ENCODE measurements at places on chromosomes 16 and 17.

- DNase-seq, result peak; percentile 29
Measured at GRCh38 chr17:49031965-49032928, 35.1 kb downstream of the IGF2BP1 start.

DNA sequence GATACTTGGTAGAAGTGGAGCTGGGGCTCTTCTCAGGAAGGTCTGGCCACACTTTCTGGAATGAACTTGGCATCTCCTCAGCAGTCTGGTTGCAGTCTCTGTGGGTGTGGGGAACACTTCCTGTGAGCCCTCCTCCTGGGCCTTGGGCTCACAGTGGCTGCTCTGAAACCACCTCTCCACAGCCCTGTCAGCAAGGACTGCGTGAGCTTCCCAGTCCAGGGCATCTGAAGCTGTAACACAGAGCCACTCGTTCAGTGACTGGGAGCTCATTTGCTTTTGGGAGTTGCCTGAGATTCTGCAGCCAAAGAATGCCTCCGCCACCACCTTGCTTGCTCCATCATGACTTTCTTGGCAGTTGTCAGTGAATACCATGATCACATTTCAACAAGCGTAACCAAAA, 60.0 kb downstream of the CLEC16A start:
- DNase-seq, result no peak

DNA sequence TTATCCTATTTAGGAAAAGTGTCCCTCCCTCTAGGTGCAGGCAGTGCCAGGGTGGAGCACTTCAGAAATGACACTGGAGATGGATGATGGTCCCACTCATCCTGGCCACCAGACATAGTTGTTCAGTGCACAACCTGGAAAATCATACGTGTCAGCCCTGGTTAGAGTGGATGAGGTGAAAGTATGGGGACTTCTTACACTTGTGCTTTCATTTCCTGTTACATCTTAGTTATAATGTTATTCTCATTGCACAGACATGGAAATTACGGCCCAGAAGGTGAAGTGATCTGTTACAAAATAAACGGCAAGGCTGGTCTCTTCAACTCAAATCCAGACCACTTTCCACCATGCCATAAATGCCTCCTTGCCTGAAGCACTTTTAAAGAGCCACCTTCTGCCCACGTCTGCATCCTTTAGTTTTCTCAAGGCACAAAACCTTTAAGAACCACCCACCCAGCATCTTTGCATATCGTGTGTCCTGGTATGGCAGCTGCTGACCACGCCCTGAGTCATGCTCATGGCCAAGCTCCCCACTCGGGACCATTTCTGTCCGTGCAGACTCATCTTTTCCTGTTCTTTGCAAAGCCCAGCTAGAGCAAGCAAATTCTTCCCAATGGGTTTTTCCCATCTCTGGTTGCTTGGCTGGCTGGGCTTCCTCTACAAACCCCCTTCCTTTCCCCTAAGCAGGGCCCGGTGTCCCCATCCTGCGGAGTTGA, 22.4 kb downstream of the TBC1D3B start:
- no peak for DNase-seq

DNA sequence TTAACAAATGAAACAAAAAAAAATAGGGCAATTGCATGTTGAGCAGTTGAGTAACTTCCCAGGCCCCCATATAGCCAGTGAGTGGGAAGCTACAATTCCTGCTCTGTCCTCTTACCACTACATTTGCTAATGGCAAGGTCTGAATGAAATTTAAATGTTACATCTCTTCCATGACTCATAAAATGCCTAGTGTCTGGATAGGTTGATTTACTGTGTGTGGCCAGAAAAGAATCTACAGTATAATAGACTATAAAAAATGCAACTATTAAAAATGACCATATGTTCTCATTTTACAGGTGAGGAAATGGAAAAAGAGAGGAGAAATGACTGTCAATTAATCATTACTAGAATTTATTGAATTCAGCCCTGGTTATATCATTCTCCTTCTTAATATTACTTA, 1199.3 kb downstream of the CDH11 start:
- DNase-seq, result no peak

GRCh38 chr16:66948134-66948836, 12.8 kb upstream of the CES3 start:
- DNase-seq, result peak; percentile 10

DNA sequence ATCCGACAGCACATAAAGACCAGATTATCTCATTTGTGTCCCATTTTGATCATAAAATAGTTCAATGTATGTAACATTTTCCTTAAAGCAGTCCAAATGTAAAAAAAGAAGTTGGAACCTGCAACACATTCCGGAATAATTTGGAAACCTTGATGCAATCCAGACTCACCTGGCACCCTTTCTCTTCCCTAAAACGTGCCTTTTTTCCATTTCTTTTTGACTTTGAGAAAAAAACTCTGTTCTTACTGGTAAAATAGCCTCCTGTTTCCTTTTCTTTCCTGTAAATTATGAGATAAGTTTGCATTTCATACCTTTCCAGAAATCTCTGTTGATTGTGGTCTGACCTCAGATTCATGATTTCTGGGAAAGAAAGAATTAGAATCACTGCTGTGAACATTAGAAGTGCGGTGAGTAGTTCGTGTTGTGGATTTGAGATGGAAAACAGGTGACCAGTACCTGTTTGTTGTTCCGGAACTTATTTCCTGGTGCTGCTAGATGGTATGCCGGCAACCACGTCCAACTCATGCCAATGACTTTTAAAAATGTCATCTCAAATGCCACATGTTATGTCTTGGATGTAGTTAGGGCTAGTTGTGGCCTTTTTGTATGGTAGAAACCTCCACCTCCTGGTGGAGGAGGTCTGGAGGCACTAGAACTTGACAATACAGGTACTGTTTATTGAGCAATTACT, 108.1 kb downstream of the SOCS1 start:
- DNase-seq, result no peak

- no peak for DNase-seq
Measured at GRCh38 chr16:22705799-22706198, 108.2 kb upstream of the HS3ST2 start.

DNA sequence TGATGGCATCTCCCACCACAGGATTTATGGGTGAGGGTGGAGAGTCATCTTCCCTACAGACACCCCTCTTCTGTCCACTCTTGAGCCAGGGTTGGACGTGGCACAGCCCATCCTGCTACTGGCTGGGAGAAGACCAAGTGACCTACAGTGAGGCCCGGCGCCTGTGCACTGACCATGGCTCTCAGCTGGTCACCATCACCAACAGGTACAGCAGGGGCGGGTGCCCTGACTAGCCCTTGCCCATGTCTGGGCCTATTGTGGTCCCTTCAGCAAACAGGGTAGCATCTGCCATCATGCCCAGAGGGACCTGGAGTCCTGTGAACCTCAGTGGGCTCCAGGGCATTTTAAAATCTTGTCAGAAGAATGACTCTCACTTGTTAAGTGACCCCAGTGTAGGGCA, 48.2 kb downstream of the MRC2 start:
- DNase-seq, result no peak

GRCh38 chr17:1123393-1123831, 56.4 kb downstream of the ABR start:
- DNase-seq, result no peak

DNA sequence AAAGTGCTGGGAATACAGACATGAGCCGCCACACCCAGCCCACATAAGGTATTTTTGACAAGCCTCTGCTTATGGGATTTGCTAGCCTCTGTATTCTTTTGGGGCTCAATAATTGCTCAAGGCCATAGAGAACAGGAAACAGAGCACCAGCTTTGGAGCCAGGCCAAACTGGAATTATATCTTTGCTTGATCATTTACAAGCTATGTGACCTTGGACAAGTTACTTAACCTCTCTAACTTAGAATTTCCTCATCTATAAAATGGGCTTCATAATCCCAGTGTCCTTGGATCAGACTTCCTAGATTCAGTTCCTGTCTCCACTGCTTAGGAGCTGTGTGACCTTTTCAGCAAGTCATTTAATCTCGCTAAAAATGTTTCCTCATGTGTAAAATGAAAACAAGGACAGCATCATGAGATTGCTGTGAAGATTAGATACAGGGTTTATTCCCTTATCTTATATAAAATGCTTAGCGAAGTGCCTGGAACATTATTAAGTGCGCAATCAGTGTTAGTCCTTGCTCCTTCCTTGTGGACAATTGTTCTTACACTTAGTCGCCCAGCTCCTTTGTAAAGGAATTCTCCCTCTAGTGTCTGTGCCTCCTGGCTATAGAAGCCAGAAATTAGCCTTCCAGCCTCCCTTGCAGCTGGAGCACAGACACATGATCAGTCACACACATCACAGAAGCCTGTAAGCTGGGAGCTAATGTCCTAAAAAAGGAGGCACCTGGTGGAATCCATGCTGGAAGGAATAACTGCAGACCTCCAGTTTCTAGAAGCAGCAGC, 16.6 kb downstream of the KRT9 start:
- no peak for DNase-seq

GRCh38 chr16:69618307-69618706, 52.5 kb downstream of the NFAT5 start:
- no peak for DNase-seq

DNA sequence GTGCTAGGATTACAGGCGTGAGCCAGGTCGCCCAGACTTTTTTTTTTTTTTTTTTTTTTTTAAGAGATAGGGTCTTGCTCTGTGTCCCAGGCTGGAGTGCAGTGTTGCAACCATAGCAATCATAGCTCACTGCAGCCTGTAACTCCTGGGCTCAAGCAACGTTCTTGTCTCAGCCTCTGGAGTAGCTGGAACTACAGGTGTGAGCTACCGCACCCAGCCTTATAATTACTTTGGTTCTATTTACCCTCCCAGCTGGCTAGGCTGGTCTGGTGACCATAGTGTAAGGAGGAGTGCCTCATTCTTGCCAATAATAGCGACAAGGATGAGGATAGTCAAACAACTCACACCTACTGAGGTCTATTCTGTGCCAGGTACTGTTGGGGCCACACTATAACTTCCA, 39.6 kb upstream of the USP7 start:
- DNase-seq, result no peak

GRCh38 chr17:28711723-28712031, at the start of gene PROCA1:
TSS of gene PROCA1 (minus strand) at chr17:28711888. CDS start at chr17:28711660, 228 bp downstream.
- no peak for DNase-seq

DNA sequence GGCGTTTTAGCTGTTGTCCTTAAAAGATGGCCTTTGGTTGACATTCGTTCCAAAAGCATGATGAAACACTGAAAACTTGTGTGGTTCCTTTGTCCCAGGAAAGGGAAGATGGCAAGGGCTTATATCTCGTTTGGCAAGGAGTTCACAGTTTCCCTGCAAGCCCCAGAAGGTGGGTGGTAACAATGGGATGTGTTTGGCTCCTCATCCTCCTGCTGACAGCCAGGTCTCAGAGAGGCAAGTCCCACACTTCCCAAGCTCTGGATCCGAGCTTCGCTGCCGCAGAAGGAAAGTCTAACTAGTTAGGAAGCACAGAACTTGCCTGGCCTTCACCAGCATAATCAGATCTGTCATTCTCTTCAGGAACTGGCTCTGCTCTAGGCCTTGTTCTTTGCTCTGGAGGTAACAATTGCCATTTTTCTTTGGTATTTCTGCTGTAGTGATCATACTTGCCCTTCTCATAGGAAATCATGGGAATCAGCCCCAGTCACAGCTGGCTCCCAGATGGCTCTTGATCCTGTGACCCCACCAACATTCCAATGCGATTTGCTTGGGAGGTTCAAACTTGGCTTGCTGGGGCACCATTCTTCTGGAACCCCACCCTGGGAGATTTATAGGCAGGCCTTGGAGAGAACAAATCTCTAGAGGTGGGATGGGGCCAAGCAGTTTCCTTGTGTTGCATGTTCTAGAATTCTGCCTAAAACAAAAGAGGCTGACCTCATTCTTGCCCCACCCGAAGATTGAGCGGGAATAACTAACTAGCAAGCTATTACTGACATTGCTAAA, 17.9 kb downstream of the KPNA2 start:
- no peak for DNase-seq

DNA sequence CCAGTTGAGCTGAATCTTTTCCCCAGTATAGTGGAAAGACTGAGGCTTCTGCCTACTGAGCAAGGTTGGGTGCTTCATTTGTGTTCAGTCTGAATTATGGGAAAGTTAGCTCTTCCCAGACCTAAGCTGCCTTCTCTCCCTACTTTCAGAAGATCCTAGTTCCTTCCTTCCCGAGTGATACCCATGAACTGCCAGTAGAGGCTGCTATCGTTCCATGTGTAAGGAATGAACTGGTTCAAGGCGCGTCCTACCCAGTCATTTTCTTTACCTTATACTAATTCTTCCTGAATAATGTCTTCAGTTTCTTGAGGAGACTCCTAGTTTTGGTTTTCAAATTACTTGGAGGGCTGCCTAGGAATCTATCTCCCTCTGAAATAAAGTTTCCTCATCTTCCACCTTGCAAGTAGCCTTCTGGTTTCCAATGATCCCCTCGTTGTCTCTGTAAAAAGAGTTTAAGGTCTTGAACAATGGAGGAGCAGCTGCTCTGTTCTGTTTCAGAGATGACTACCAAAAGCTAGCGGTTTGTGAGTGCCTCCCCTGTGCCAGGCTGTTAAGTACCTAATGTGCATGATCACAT, 934 bp upstream of the AOC2 start:
- DNase-seq, result no peak

DNA sequence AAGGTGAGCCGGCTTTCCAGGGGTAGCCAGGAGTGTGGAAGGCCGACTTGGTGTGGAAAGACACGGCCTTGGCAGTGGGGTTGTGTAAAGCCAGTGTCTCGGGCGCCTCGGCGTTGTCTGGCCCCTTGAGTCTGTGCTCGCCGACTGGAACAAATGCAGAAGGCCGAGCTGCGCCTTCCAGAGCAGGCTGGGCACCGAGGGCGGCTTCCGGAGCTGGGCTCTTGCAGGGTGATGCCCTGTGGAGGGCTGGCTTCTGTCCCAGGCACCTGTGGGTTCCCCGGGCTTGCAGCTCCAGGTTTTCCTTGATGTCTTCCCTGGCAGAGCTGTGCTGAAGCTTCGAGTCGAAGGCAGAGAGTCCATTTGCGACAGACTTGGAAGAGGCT, 8.0 kb downstream of the ZNF750 start:
- DNase-seq, result no peak

DNA sequence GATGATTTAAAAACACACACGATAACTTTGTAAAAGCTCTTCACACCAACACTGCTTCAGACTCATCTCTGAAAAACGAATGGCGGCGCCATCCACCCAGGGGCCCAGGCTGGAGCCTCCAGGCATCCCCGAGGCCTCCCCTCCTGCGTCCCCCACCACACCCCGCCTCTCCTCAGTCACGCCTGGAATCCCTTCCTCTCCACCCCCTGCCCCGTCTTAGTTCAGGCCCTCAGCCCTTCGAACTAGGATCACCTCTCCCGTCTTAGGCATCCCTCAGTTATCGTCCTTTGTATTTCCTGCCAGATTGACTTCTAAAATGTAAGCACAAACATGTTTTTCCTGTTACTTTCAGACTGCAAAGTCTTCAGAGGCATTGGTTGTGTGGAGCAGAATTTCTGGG, 58.3 kb downstream of the NDEL1 start:
- no peak for DNase-seq

- no peak for DNase-seq
Measured at GRCh38 chr16:600781-601180, 10.9 kb downstream of the RAB40C start.

GRCh38 chr17:65696739-65697394, 135.4 kb upstream of the AXIN2 start:
- DNase-seq, result no peak

DNA sequence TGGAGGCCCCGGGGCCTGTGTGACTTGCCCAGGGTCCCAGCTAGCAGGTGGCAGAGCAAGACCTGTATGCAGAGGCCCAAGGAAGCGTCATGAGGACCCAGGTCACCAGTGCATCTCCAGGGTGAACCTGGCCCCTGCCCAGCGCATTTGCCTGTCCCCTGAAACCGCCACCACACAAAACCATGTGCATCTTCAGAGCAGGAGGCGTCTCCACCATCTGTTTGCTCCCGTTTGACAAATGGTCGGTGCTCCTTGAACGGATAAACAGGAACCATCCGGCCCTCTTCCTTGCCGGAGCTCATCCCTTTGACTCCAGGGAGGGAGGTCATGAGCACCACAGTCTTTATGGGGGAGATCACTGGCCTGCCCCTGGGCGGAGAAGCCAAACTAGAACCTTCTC, 62.5 kb downstream of the JPH3 start:
- DNase-seq, result no peak
